ENCODE measurements at places on chromosomes 12 and 14. TPM values are rescaled to one million over a fixed set of nuclear protein-coding genes. Genes with fewer than 3 reads are reported as not detected.

DNA sequence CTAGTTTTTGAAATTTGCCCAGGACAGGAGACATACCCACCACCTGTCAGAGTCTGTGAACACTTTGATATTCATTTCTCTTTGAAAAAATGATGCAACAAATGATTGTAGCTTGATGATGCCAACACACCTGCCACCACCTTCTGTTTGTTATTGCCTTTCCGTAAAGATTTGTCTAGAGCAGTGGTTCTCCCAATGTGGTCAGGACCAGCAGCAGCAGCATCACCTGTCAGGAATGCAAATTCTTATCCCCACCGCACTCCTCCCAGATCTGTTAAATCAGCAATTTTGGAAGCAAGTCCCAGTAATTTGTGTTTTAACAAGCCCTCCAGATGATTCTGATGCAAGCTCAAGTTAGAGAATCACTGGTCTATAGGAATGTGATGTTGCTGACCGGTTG, 9.9 kb downstream of the CCDC175 start:
- no peak for DNase-seq

DNA sequence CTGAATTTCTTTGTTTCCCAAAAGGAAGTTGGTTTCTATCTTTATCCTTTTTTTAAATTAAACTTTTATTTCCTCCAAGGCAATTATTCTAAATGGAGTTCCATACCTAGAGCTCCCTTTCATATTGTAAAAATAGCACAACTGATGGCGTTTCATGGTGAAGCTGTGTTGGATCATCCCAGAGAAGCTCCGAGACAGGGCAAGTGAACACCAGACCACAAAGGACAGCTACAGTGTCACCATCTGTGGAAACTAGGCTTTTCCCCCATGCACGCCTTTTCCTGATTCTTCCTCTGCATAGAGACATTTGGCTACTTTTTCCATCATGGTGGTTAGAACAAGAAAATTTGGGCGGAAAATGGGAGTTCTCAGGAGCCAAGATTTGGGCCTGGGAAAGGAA, 12.7 kb downstream of the TPCN1 start:
- DNase-seq, result no peak

Gene AVPR1A
- total RNA-seq, result 0.20 TPM

DNA sequence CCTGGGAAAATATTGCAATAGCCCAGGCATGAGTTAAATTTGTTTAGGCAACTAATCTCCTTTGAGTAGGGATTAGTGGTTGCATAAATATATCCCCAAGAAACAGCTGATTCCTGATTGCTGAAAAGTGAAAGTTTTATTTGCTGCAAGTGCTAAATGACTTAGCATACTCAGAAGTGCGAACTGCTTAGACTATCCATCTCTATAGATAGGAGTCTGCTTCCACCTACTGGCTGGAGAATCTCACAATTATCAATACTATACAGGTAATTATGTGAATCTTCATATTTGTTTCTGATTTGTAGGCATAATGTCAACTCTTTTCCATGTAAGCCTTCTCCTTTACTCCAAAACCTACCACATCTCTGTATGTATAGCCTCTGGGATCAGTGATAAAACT, 12.0 kb upstream of the SLCO1B3 start:
- DNase-seq, result no peak

Gene UNC119B
- total RNA-seq, result 51.9 TPM

Gene BATF
- total RNA-seq, result not detected

- DNase-seq, result no peak
Measured at GRCh38 chr12:68200854-68201253, 24.8 kb downstream of the IL26 start.

DNA sequence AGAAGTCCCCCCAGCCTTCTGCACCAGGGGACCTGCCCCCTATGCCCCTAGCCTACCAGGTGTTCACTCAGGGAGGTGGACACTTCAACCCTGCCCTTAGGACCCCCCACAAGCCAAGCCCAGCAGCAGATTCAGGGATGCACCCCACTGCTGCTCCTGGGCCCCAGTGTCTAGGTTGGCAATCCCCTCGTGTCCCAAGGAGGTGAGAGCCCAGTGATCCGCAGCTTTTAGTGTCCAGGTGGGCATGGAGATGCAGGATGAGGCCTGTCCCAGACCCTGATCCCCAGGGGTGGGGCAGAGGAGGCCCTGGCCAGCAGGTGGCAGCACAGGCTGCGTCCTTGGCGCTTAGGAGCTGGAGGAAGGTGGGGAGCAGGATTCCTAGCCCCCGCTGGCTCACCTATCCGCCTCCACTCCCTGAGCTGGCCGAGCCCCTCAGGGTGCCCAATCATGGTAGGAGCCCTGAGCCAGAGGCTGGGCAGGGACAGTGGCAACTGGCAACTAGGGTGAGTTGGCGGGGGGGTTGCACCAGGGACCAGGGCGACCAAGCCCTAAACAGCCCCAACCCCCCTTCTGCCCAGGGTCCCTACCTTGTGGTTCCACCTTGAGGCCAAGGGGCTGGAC, 4.1 kb downstream of the CKB start:
- DNase-seq, result no peak

DNA sequence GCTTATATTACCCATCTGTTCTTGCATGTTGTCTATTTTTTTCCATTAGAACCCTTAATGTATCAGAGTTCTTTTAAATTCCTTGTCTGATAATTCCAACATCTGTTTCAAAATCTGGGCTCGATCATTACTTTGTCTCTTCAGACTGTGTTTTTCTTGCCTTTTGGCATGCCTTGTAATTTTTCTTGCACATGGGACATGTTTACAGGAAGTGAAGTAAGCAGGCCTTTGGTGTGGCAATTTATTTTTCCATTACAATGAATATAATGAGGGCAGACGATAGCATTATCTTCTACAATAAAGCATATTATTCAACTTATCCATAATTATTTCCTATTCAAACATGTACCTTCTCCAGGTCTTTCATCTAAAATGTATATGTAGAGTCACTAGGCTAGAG, 48.3 kb downstream of the STXBP6 start:
- DNase-seq, result no peak

- no peak for DNase-seq
Measured at GRCh38 chr12:117732761-117733548, 235.8 kb downstream of the KSR2 start.

Gene CLEC9A
- total RNA-seq, result not detected

Gene KLRG1
- 9.1 TPM for total RNA-seq

- no peak for DNase-seq
Measured at GRCh38 chr12:118145113-118145797, 9.3 kb downstream of the PEBP1 start.

- DNase-seq, result no peak
Measured at GRCh38 chr12:113604666-113605065, 133.0 kb upstream of the LHX5 start.

GRCh38 chr14:88992011-88992410, 167.6 kb downstream of the TTC8 start:
- DNase-seq, result no peak

- no peak for DNase-seq
Measured at GRCh38 chr12:26728205-26729050, 104.6 kb downstream of the ITPR2 start.

Gene TAS2R13
- not detected for total RNA-seq

Gene TAS2R31
- total RNA-seq, result 1.4 TPM

DNA sequence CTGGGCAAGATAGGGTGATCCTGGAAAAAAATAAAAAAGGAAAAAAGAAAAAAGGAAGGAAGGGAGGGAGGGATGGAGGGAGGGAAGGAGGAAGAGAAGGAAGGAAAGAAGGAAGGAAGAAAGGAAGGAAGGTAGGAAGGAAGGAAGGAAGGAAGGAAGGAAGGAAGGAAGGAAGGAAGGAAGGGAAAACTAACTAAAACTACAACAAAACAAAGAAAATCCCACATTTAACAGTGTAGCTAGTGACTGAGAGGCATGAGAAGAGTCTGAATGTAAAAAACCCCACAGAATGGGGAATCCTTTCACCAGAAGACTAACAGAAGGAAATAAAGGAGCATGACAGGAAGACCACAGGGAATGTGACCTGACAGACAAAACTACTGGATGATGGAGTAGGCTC, 345.7 kb downstream of the NOVA1 start:
- no peak for DNase-seq

Gene SIRT4
- 4.1 TPM for total RNA-seq

DNA sequence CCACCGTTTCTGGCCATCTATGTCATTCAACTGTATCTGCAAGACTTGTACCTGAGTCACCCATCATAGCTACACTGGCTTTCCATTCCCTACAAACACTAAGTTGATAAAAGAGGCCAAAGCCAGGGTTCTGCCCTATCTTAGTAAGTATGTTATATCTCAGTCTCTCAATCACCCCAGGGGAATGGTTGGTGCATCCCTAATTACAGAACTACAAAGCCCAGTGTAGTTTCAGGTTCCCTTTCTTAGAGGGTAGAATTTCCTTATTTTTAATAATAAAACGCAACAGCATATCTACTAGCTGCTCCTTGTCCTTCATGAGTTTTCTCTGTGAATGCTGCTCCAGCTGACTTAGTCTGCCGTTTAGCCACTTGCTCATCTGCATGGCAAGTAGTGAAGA, 57.6 kb downstream of the ST8SIA1 start:
- DNase-seq, result no peak

Gene SLC4A8
- 15.2 TPM for total RNA-seq

- DNase-seq, result no peak
Measured at GRCh38 chr14:31944256-31945073, 132.6 kb upstream of the ARHGAP5 start.

Gene EEF1AKMT3
- 3.1 TPM for total RNA-seq

GRCh38 chr14:61103541-61104339, 122.7 kb downstream of the SLC38A6 start:
- DNase-seq, result peak; percentile 54

DNA sequence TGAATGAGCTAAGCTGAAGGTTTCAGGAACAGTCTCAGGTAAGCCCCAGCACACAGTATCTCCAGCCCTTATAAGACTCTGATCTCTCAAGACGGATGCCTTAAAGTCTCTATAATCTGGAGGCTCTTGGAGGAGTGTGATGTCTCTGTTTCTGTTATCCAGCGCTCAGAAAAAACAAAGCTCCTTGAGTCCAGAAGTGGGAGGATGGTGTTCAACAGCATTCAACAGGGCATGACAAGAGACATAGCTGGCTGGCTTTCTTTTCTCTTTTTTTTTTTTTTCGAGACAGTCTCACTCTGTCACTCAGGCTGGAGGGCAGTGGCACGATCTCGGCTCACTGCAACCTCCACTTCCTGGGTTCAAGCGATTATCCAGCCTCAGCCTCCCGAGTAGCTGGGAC, 31.6 kb upstream of the TESC start:
- no peak for DNase-seq

Gene ST8SIA1
- 4.4 TPM for total RNA-seq

- DNase-seq, result no peak
Measured at GRCh38 chr14:43184540-43184939, 1322.5 kb downstream of the FSCB start.

DNA sequence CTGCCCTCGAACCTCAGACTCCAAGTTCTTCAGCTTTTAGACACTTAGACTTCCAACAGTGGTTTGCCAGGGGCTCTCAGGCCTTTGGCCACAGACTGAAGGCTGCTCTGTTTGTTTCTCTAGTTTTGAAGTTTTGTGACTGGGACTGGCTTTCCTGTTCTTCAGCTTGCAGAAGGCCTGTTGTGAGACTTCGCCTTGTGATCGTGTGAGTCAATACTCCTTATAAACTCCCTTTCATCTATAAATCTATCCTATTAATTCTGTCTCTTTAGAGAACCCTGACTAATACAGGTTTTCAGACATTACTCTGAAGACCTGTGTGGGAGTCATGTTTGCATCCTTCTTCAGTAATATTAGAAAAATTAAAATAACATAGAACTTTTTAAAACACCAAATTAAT, 289.1 kb downstream of the RMST start:
- no peak for DNase-seq

DNA sequence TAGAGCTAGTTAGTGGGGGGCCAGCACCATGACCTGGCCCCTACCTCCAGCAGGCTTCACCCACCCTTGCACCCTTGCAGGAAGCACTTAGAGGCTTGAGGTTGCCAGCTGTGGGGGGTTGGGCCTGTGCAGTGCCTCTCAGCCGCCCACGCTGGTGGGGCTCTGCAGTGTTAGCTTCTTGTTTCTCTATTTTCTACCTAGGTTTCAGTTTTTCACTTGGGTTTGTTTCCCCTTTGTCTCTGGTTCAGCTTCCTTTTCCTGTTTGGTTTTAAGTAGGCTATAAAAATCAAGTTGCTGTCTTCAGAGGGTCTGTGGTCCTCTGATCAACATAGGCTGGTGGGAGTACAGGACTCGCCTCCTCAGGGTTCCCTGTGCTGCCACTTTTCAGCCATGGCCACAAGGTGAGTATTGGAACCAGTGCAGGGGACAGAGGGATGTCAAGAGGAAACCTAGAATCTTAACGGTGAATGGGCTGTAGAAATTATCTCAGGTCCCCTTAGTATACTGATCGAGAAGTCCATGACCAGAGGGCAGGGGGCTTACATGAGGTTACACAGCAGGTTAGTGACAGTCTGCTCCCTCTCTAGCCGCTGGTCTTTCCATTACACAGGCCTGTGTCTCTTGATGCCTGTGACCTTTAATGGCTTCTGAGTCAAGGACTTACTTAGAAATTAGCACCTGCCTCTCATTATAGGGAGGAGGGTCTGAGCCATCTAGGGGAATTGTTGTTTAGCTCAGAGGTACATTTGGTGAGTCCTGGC, at the start of gene EVL:
EVL (plus strand) TSS at position 312 of the 761 bp plus-strand sequence; CDS start at position 391, 79 bp downstream.
- no peak for DNase-seq

Gene KRT7
- 13.2 TPM for total RNA-seq

DNA sequence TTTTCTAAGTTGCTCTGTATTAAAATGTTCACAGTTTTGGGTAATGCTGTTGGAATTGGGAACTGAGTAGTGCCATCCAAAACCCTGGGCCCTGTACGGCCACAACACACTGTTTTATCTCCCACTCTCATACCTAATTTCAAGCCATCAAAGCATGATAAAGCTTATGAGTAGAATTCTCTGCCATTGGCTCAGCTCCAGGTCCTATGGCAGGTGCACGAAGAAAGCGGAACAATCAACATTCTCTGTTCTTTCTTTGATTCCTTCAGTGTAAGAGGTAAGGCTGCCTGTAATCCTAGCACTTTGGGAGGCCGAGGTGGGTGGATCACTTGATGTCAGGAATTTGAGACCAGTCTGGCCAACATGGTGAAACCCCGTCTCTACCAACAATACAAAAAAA, 394.9 kb downstream of the CCDC91 start:
- no peak for DNase-seq

Gene KRT3
- not detected for total RNA-seq

- DNase-seq, result no peak
Measured at GRCh38 chr12:50922820-50923219, 29.5 kb upstream of the HIGD1C start.

- no peak for DNase-seq
Measured at GRCh38 chr14:76919431-76920330, 93.5 kb downstream of the LRRC74A start.

DNA sequence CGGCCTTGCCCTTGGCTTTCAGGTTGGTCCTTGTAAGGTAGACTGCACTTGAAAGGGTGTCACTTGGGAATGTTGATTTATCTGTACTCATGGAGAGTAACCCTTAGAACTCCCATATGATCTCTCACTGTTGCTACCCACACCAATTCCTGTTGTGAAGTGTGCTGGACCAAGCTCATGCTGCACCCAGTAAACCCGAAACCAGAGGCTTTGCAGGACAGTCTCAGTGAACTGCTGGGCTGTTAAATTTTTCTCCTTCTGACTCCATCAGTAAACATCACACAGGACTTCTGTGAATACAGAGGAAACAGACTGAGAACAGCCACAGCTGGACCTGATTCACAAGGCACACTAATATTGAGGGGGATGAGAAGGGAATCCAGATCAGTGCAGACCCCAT, 783.0 kb downstream of the TMEM121 start:
- DNase-seq, result no peak

GRCh38 chr14:23561873-23562821, 5.4 kb downstream of the AP1G2 start:
- no peak for DNase-seq

Data from H1 (cell line).